NCI-H510A treated with DMSO at 0.1 percent for 48 hours (cell line): ENCODE measurements at places on chromosomes 5 and 9.

GRCh38 chr9:38331141-38331540, 61.4 kb upstream of the ALDH1B1 start:
- no peak for DNase-seq

DNA sequence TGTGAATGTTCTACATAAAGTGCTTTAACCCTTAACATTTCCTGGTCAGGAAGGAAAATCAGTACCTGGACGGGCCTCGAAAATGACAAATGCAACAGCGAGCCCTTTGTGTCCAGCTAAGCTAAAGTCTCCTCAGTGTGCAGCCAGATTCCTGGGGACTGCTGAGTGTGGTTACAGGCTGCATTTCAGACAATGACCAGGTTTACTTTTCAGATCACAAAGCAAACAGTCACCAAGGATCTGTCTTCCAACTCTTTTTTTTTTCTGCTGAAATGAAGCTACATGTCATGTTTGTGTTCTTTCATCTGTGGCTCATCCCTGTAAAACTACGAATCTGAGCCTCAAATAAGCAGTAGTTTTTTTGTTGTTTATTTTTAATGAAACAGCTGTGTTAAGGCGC, 20.8 kb downstream of the SLC46A2 start:
- DNase-seq: no peak

DNA sequence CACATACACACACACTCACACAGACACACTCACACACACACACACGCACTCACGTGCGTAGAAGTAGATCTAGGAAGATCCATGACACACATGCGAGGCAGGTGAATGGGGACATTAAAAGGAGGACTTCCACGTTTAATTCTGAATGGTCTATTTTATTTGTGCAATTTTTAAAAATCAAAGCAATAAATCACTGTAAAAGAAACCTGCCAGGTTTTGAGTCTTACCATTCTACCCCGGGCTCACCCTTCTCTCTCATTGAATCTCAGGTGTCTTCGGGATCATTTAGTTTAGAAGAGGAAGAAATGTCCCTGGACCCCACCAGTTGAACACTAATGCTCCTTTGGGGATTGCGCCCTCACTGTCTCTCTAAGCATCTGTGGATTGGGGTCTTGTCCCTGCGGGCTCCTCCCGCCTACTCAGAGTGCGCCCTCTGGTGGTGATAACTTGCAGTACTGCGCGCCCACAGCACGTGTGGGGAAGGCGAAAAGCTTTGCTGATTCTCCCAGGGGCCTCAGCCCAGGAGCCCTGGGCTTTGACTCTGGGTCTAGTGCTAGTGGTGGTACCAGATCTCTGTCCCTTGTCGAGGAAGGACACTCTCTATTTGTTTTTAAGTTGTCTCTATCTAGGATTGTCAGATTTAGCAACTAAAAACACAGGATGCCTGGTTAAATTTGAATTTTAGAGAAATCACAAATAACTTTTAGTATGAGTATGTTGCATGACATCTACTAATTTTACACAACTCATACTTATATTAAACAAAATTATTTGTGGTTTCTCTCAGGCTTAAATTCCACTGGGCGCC, 34.8 kb downstream of the BOD1 start:
- no peak for DNase-seq

GRCh38 chr9:36341936-36342577, 58.0 kb downstream of the RNF38 start:
- no peak for DNase-seq

DNA sequence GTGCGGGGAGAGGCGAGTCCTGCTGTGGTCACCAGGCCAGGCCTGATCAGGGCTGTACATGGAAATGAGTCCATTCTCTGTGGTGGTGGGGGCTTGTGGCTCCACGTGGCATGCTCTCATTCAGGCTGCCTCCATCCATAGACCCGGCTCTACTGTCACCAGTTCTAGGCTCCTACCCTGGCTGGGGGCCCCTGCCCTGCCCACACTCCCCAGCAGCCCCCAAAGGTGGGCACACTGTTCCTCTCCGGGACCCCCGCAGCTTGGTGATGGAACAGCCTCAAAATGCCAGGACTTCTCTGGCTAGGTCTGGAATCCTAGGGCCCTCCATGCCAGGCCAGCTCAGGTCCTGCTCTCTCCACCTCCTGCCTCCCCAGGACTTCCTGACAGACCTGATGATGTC, 111.7 kb downstream of the DAB2IP start:
- DNase-seq: no peak

- no peak for DNase-seq
Measured at GRCh38 chr9:36560771-36561170, 11.9 kb upstream of the MELK start.
